Lower lobe of right lung (tissue), 2 donors: ENCODE measurements at places on chromosomes 1 and 21. TPM values are rescaled to one million over a fixed set of nuclear protein-coding genes. Genes with fewer than 3 reads are reported as not detected.

DNA sequence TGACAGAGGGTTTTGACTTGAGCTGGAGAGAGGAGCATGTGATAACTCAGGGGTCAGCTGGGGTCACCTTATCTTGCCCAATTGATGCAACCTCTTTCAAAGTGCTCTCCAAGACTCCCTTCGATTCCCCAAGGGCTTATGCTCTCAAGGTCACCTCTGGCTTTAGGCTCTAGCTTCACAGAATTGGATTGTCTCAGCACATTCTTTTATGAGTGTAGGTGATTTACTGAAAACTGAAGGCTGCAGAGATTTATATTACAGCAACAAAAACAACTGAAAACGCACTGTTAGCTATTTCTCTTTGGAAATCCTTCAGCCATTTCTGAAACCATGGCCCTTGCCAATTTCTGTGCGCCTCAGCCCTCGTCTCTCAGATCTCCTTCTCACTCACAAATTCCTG, 34.5 kb upstream of the MAP1LC3C start:
- DNase-seq, result no peak
- H3K27ac ChIP-seq, result no peak overlapping the region
- no peaks in the 10 kb centered on the region for H3K27me3 ChIP-seq
- no peaks in the 10 kb centered on the region for H3K4me1 ChIP-seq
- no peak overlapping the region for H3K4me3 ChIP-seq

DNA sequence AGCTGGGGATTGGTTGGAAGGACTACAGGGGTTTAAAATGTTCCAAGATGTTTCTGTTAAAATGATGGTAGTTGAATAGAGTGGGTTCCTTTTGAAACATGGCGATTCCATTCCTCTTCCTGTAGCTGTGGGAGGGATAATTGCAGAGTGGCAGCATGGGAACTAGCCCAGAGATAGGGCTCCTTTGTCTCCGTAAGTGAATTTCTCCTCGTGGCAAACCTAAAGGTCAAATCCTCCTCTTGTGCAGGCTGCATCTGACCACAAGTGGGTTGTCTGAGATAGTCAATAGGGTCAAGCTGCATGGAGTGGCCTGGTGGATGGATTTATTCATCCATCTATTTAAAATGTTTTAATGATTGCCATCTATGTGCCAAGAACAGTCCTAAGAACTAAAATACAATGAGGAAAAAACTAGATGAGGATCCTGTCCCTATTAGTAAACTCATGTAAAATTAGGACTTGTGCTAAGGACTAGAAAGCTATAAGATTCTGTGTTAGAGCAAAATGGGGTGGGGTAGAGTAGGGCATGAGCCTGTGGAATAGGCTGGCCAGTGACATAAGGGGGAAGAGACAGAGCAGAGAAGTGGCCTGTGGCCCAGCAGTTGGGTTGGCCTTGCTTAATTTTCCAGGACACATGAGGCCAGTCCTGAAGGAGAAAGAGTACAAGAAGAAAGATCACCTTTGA, 89.1 kb upstream of the IVNS1ABP start:
- no peak overlapping the region for H3K27ac ChIP-seq
- no peak overlapping the region for H3K4me3 ChIP-seq
- DNase-seq, result no peak
- H3K4me1 ChIP-seq, result no peaks in the 10 kb centered on the region
- no peaks in the 10 kb centered on the region for H3K36me3 ChIP-seq

GRCh38 chr1:43015269-43015668, 56.6 kb upstream of the SLC2A1 start:
- no peak overlapping the region for H3K27ac ChIP-seq
- H3K27me3 ChIP-seq, result no peaks in the 10 kb centered on the region
- no peak overlapping the region for H3K4me3 ChIP-seq
- H3K36me3 ChIP-seq, result no peaks in the 10 kb centered on the region
- H3K4me1 ChIP-seq, result no peaks in the 10 kb centered on the region

DNA sequence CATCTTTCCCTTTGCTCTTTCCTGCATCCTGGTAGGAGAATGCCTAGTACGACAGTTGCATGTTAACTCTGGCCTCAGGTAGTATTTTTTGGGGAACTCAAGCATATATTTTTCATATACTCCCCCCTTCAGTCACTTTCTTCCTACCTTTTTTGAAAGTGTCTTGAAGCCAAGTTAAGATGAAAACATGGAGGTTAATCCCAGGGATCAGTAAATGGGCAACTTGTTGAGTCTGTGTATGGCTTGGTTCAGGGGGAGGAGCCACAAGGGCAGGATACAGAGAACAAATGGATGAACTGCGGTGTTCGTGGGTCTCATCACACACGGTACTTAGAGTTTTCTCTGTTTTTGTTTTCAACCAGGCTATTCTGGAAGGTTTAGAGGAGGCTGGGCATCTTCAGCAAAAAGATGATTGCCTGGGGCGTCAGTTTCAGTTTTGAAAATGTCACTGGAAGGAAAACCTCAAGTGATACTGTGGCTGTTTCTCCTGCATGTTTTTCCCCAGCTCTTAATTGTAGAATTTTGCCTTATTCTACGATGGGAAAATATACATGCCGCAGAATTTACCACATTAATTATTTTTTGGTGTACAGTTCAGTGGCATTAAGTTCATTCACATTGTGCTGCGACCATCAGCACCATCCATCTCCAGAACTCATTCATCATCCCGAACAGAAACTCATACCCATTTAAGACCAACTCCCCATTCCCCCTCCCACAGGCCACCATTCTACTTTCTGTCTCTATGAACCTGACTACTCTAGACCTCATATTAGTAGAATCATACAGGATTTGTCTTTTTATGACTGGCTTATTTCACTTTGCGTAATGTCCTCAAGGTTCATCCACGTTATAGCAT, 71.5 kb downstream of the MAP10 start:
- no peaks in the 10 kb centered on the region for H3K4me1 ChIP-seq
- H3K36me3 ChIP-seq, result no peaks in the 10 kb centered on the region
- no peaks in the 10 kb centered on the region for H3K27me3 ChIP-seq
- no peak for DNase-seq
- H3K27ac ChIP-seq, result no peak overlapping the region

DNA sequence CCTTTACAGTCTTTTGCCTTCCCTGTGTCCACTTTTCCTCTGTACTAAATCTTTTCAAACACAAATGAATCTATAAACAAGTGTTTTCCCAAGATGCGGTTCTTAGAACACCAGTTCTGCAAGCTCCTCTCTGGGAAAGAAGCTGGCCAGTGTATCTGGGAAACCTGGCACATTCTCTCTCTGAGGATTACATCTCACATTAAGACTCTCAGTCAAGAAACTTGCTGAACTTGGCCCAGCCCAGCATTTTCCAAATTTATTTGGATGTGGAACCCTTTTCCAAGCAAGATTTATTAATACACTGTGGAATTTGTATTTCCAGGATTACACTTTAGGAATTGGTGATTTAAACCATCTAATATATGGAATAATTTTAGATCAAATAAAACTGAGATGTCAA, 105.7 kb downstream of the ZNF281 start:
- H3K27me3 ChIP-seq, result no peaks in the 10 kb centered on the region
- H3K27ac ChIP-seq, result no peak overlapping the region
- H3K4me1 ChIP-seq, result peaks cover 13% of the 10 kb centered on the region
- H3K4me3 ChIP-seq, result no peak overlapping the region

DNA sequence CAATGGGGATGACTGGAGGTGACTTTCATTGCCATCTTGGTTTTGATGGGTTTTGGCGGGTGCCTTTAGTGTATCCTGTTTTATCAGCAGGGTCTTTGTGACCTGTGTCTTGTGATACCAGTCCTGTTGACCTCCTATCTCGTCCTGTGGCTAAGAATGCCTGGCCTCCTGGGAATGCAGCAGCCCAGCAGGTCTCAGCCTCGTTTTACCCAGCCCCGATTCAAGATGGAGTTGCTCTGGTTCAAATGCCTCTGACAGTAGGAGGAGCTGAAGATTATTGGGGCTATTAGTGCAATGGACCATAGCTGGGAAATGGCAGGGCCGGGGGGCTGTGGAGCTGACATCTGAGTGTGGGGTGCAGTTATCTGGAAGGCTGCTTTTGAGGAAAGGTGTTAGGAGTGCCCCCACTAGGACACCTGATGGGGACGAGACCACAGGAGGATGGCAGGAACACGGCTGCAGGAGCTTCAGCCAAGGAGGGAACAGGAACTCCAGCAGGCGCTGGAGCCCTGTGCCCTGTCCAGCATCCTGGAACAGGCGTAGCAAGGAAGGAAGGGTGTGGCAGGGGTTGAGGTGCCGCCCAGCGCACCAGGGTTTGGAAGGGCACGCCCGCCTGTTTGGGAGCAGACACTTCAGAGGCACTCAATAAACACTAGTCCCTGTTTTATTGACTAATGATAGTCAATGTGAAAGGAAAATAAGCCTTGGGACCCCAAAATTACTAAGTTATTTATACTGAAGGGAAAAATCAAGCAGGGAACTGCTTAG, 15.3 kb upstream of the AGPAT3 start:
- H3K27me3 ChIP-seq, result no peaks in the 10 kb centered on the region
- DNase-seq, result no peak
- H3K27ac ChIP-seq, result no peak overlapping the region
- H3K36me3 ChIP-seq, result no peaks in the 10 kb centered on the region
- H3K4me1 ChIP-seq, result peaks cover 10% of the 10 kb centered on the region

DNA sequence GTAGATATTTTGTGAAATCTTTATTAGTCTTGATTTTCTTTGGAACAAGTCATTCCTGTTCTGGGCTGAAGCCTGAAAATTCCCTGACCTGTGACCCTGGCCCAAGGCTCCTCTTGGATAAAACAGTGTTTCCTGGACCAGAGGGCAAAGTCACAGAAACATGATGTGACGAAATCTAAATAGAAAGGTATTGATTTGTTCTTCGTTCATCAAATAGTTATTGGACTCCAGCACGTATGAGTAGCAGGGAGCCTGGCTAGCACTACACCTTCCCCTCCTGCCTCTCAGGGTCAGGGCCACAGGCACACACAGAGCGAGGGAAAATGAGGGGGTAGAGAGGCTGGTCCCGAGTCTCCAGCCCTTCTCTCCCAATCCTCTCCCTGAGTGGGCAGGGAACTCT, 1.7 kb upstream of the CLDN14 start:
- H3K36me3 ChIP-seq, result no peaks in the 10 kb centered on the region
- no peak for DNase-seq
- peaks cover 4% of the 10 kb centered on the region for H3K4me1 ChIP-seq
- no peak overlapping the region for H3K4me3 ChIP-seq
- H3K27ac ChIP-seq, result no peak overlapping the region

GRCh38 chr1:24502065-24502708, 449 bp upstream of the RCAN3 start:
- peak; percentile 88 for DNase-seq
- no peaks in the 10 kb centered on the region for H3K36me3 ChIP-seq

NEGR1 gene
- 18.1 TPM for total RNA-seq
